ENCODE measurements at places on chromosomes 16 and 17.

DNA sequence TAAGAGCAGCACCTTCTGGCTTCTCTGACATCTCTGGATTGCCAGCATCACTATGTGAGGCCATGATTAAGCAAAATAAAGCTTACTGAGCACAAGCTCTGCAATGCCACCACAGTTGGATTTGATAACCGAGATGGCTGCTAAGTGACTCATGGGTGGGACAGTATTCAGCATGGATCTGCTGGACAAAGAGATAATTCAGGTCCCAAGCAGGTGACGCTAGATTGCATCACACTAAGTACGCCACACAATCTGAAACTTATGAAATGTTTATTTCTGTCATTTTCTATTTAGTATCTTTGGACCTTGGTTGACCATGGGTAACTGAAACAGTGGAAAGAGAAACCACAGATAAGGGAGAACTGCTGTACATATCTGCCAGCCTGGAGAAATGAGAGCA is 27.4 kb downstream of the CDRT15 start:
- DNase-seq, result no peak

GRCh38 chr17:61468263-61468907 is 16.2 kb downstream of the TBX4 start:
- DNase-seq, result no peak

GRCh38 chr16:4591706-4592470 is 22.8 kb downstream of the UBALD1 start:
- no peak for DNase-seq

DNA sequence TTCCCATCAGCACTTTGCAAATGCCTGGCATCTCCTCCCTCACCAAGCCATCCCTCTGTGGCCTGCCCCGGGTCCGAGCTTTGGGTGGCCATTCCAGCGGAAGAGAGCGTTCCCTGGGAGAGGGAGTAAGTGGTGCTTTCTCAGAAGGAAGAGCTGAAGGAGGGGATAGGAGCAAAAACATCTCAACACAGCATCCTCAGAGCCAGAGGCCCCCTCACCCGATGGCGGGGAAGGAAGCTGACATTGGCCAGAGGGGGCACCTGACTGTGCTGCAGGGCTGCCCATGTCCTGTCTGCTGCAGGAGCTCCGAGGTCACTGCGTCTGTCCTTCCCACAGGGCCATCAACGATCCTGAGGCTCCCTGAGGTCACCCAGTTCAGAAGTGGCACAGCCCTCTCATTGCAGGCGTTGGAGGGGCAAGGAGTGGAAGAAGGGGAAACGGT is 427 bp upstream of the TLCD3B start:
- no peak for DNase-seq

- DNase-seq, result no peak
These were observed 61.3 kb downstream of the PRKCB start for GRCh38 chr16:23896832-23897821.

GRCh38 chr17:6857336-6857735 is 25.8 kb upstream of the TEKT1 start:
- DNase-seq, result no peak

- no peak for DNase-seq
These were observed 195.1 kb upstream of the TOX3 start for GRCh38 chr16:52742052-52742451.

Data from amniotic stem cell (primary cell).